Substantia nigra (tissue), 51 donors: ENCODE measurements at places on chromosomes 6 and 20.

DNA sequence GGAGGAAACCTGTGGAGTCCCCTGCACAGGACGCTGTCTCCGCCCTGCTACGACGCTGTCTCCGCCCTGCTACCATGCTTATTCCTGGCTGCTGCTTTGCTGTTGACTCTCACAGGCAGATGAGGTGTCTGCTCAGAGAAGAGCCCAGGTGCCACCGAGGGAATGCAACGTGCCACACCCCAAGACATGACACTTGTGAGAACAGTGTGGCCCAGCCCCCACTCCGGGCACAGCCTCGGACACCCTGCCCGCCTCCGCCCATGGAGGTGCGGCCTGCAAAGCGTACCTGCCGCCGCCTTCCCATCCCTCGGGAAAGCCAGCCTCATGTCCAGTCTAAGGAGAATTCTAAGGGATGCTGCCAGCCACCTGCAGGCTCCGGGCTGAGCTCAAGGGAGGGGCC, 15.6 kb upstream of the MRGBP start:
- no peak for DNase-seq

GRCh38 chr6:130223508-130223907, 757 bp upstream of the SAMD3 start:
- no peak for DNase-seq

DNA sequence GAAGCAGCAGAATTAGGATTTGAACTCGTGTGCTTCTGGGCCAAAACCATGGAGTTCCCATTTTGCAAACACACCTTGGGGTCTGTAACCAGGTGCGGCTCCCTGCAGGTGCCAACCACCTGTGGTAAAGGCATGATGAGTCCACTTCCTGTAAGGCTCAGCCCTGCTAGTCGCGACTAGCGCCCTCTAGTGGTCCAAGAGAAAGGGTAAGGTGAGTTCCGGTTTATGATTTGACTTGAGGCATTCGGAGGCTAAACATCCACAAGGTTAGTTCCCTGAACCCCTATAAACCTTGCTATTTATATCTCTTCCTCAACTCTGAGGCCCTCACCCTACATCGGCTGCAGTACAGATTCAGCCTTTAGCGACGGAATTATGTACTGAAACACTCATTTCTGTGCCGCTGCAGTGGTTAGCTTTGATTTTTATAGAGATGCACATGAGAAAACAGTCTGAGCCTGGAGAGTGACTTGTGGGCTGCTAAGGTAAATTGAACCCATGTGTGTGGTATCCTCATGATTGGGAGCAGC, 173.4 kb downstream of the PLCB1 start:
- DNase-seq: no peak

GRCh38 chr6:44315516-44315915, 2.4 kb upstream of the AARS2 start:
- DNase-seq: no peak
